Activated T-cell treated with anti-CD3 and anti-CD28 coated beads, Interleukin-2, amount 50 U/mL, for 1 hour (primary cell): ENCODE measurements at places on chromosomes 2 and 18.

GRCh38 chr2:176109946-176110345 lies 2.9 kb downstream of the HOXD11 start:
- no peak for DNase-seq

DNA sequence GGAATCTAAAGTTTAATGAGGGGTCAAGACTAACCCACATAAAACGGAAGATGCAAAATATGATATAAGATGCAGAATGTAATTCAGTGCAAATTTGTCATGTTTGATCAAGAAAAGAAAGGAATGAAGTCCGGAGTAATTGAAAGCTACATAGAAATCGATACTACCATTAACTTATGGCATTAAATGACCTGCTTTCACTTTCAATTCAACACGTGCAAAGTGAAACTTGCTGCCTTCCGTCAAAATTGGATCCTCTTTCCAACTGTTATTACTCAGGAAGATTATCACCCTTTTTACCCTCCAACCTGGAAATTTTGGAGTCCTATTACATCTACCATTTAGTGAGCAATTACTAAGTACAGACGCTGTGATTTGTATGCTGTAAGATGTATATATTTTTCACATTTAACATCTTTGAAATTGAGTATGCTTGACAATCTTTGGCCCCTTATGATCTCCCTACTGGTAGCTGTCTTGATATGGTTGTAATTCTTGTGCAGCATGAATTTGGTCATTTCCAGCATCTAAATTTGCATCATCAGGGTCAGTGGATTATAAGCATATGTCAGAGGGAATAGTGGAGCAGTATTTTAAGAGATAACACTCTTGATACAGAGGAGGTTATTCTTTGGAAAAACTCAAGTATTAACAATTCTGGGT lies 18.6 kb downstream of the UNC80 start:
- DNase-seq = no peak

- DNase-seq = no peak
Observed at GRCh38 chr2:46518861-46519260, 39.5 kb downstream of the TMEM247 start.

DNA sequence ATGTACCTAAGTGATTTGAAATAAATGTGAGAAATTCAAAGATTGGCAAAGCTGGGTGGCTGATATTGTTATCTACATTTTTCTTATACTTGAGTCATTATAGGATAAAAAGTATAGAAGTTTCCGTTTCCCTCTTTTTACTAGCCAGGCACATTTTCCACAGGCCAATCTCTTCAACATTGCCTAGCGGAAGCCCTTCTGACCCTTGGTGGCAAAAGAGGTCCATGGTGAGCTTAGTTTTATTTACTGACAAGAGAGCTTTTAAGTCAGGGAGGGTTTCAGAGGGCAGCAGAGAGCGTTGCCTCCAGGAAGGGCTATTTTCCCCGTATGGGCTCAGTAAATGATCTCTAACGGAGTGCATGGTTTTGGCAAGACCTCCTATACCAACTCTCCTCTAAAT lies 15.1 kb upstream of the RHOB start:
- DNase-seq = no peak

DNA sequence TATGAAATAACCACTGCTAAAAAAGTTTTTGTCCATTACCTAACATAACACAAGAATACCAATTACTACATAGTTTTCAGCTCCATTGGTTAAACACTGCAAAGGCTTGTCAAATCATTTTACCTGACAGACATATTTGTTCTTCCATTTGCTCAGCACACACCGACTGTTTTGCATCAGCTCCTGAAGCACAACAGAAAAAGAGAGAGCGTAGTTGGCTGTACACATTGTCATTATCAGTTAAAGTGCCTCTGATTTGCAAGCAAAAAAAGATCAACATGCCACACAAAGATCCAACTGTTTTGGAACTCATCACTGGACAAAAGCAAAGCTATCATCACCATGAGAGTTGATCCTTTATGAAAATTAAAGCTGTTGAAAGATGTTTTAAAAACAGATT lies 103.8 kb downstream of the WDPCP start:
- DNase-seq = no peak

GRCh38 chr2:459931-460330 lies 172.0 kb upstream of the ALKAL2 start:
- DNase-seq = no peak

GRCh38 chr2:239376351-239376750 lies 24.5 kb downstream of the HDAC4 start:
- DNase-seq = peak; percentile 15

DNA sequence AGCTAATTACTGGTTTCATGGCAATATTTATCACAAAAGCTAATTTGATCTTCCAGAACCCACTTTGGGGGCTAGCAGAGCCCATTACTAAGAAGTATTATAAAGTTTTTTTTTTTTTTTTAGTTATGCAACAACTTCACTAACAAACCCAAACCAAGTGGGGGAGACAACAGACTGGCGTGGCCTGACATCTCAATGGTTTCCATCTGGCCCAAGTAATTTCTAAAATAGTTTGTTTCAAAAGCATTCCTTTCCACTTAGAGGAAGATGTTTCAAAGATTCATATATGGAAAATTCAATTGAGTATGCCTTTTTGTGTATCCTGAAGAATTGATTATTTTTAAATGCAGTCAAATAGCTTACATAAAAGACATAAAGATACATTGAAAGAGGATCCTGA lies 367.1 kb downstream of the HRH4 start:
- no peak for DNase-seq

DNA sequence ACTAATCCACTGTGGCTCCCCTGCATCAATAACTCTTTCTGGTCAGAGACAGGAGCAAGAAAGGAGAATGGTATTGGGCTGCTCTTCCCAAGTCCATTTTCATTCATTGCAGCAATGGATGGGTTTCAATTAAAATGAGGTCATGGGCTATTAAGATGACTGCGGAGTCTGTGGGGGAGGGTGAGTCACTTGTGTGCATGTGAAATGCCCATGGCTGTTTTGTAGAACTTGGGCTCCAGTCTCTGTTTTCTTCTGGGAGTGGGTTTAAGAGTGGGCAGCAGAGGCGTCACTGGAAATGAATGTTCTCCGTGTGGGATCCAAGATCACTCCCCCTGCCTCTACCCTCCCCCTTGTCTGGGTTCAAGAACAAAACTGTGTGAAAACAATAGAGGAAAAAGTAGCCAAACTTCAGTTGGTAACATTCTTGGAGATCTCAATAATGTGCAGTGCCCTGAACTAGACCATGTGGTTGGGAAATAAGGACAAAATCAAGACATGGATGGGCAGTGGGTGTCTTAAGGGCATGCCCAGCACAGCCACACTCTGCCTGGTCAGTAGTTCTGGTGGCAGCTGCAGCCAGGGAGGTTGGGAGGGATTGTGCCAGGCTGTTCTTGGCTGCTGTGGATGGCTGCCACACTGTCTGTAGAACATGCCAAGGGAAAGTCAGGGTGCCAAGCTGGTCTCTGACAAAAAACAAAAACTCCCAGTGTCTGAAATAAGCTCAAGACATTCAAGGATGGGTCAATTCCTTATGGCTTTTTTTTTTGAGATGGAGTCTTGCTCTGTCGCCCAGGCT lies 68.2 kb upstream of the CXCR4 start:
- DNase-seq = no peak

GRCh38 chr2:137925599-137925998 lies 38.7 kb upstream of the HNMT start:
- no peak for DNase-seq

DNA sequence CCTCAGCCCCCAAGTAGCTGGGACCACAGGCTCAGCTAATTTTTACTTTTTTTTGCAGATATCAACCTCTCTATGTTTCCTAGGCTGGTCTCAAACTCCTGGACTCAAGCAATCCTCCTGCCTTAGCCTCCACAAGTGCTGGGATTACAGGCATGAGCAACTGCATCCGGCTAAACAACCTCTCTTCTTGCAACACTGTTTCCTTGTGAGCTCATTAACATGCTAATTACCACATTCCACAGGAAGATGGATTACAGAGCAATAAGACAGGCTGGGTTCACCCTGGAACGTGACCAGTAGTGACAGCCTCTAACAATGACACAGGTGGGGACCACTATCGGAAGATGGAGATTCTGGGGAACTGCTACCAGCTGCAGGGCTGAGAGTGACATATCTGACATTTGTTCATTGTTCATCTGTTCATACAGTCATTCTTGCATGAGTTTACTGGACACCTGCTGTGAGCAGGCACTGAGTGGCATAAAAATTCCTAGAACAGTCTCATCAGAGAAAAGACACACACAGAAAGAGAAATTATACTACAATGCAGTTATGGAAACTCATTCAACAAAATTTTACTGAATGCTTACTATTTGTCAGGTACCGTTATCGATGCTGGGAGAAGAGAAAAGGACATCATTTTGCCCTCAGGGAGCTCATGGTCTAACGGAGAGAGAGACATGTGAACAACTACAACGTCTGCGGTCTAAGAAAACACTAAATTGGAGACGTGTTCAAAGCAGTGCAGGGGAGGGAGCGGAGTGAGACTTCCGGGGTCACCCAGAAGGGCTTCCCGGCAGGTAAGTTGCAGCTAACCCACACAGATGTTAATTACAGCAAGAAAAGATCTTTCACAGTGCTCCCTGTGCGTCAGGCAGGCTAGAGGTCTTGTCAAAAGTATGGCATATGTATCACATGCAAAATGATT lies 37.6 kb downstream of the PROC start:
- no peak for DNase-seq

- no peak for DNase-seq
Observed at GRCh38 chr18:26438980-26439379, 109.4 kb downstream of the KCTD1 start.

DNA sequence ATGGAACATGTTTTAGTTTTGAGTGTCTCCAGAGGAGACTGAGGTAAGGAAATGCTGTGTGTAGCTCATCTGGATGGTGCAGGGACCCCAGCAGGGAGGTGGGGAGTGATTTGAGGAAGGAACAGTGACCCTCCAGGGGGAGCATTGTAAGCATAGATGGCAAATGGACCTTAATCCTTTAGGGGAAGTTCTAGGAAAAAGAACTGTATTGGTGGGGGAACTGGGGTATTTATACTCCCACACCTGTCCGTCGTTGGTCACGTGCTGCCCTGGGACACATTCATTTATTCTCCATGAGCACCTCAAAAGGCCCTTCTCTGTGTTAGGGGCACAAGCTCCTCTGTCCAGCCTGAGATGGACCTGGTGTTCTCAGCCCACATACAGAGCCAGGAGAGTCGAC lies 233.9 kb upstream of the HDAC4 start:
- DNase-seq = no peak

DNA sequence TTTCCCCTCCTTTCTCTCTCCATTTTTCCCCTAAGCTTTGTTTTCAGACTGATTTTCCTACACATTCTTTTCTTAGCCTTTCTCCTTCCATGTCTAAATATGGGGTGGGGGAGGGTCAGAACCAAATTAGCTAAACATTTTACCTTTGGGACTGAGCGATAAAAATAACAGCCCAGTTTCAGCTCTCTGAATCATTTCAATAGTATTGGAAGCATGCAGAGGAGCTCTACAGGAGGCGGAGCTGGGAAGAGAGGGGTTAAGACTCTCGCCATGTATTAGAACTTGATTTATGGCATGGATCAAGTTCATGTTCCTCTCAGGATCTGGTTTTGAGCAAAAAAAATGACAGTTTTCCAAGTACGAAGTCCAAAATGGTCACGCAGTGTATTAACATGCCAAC lies 109.1 kb downstream of the CPO start:
- no peak for DNase-seq

DNA sequence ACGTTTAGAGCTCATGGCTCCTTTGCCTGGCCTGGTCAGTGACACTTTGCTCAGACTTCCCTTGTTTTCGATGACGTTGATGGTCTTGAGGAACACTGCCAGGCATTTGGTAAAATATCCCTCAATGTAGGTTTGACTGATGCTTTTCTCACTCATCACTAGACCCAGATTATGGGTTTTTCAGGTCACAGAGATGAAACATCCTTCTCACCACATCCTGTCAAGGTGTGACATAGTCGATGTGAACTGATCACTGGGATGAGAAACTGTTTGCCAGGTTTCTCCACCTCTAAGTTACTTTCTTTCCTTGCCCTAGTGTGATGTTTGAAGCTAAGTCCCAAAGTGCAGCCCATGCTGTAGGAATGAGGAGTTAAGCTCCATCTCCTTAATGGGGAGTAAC lies 81.5 kb downstream of the AFF3 start:
- DNase-seq = no peak

GRCh38 chr2:135676031-135676430 lies 65.6 kb upstream of the UBXN4 start:
- DNase-seq = no peak

DNA sequence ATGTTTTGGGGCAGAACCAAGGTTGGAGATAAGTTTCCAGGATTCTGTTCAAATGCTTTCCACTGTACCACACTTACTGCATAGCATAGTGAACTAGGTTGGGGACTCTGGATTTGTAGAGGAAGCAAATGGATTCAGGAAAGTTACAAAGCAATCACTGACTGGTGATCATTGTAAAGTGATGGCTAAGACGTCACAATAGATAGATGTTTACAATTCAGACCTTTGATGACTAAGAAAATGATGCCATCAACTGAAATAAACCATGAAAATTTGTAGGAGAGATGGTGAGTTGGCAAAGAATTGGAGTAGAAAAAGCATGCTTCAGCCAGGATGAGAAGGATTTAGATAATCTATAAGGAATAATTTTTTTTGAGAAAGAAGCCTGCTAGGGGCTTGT lies 178.0 kb downstream of the UBE2E3 start:
- no peak for DNase-seq

- DNase-seq = no peak
Observed at GRCh38 chr18:61820882-61821281, 71.9 kb downstream of the RNF152 start.

GRCh38 chr18:45525301-45525700 lies 90.0 kb upstream of the SLC14A2 start:
- no peak for DNase-seq

DNA sequence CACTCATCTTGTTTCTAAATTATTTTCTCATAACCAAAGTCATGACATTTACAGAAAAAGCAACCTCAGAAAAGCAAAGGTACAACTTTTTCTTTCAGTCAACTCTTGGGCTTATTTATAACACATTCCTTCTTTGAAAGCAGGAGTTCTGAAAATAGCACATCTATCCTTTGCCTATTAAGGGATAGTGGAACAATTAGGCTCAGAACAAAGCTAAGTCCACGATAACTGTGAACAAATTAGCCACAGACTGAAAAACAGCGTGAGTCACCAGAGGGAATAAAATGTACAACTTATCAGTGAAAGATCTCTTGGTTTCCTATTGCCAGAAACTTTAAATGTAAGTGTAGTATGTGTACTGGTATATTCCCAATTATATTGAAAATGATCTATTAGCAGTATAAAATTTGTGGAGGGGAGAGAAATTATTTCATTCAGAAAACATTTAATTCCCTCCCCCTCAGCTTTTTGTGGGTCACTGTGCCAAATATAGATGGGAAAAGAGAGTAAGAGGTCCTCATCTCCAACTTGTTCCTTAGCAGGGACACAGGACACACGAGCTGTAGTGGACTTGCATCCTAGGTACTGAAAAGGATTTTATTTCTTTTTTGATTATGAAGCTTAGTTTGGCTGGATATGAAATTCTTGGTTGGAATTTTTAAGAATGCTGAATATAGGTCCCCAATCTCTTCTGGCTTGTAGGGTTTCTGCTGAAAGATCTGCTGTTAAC lies 15.4 kb upstream of the MATN3 start:
- DNase-seq = no peak

DNA sequence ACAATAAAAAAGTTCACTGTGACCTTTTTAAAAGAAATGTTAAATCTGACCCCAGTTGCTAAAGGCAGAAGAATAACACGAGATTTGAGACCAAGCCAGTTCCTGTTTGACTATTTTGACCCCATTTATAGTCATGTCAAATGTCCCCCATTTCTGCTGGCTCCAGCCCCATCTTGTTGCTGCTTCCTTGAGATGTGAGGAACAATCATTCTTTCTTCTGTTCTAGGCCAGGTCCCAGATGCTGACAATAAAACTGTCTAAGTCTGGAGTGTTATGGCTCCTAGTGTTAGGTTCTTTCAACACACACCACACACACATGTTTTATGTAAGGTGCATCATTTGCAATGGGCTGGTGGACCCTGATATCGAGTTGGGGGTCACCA lies 92.0 kb upstream of the CYP1B1 start:
- no peak for DNase-seq
